ENCODE measurements at places on chromosomes 1 and 21.
A peak's percentile ranks its signal among the peaks of the same experiment; 100 is the strongest.

- H3K27me3 ChIP-seq = no peaks in the 10 kb centered on the region
- no peak overlapping the region for H3K27ac ChIP-seq
- no peaks in the 10 kb centered on the region for H3K36me3 ChIP-seq
- no peaks in the 10 kb centered on the region for H3K4me1 ChIP-seq
- no peak for DNase-seq
These were observed 1153.9 kb upstream of the NCAM2 start for GRCh38 chr21:19844334-19844733.

DNA sequence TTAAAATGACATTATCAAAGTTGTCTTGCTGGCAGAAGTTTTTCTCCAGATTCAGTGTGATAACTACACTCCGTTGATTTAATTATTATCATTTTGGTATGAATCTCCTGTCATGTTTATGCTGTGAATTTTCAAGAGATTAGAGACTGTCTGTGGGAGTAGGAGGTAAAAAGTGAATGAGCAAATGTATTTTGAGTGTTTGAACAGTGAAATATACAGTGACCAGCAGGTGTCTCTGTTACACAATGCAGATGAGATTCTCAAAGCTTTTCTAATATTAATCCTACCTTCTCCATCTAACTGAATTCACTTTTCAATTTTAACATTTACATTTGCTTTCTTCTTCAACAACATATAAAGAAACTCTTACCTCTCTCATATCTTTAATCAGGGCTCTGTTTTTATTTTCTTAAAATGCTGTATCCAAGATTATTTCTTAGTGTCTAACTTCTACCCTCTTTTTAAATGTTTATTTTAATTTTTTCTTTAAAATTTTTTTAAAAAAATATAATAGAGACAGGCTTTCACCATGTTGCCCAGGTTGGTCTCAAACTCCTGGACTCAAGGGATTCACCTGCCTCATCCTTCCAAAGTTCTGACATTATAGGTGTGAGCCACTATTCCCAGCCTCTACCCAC, 20.9 kb upstream of the HSPA13 start:
- H3K27ac ChIP-seq = no peak overlapping the region
- H3K27me3 ChIP-seq = no peaks in the 10 kb centered on the region
- H3K4me1 ChIP-seq = peaks cover 8% of the 10 kb centered on the region
- no peaks in the 10 kb centered on the region for H3K36me3 ChIP-seq

GRCh38 chr1:226001963-226002666, 3.0 kb upstream of the SDE2 start:
- DNase-seq = peak; percentile 90
- no peaks in the 10 kb centered on the region for H3K27me3 ChIP-seq
- H3K4me3 ChIP-seq = peak overlapping the region; percentile 32
- no peaks in the 10 kb centered on the region for H3K36me3 ChIP-seq
- peaks cover 49% of the 10 kb centered on the region for H3K4me1 ChIP-seq

- H3K4me3 ChIP-seq = no peak overlapping the region
- no peaks in the 10 kb centered on the region for H3K27me3 ChIP-seq
- H3K27ac ChIP-seq = no peak overlapping the region
- H3K36me3 ChIP-seq = no peaks in the 10 kb centered on the region
- no peak for DNase-seq
These were observed 159.1 kb downstream of the LHX8 start for GRCh38 chr1:75293270-75293669.

DNA sequence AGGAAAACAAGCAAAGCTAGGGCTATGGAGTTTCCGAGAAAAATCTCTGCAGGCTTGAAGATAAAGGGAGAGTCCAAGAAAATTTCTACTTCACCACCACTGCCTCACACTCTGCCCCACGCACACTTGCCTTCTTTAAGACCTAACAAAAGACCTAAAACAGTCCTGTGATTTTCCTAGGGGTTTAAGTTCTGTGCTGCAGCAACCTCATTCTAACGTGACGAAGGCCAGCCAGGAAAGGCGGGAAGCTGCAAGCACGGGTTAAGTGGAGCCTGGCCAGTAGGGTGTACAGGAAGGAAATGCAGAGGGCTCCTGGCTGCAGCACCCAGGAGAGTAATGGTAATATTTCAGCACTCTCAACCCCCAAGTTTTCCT, 1.5 kb downstream of the SPATA6 start:
- DNase-seq = no peak
- no peak overlapping the region for H3K27ac ChIP-seq
- H3K4me1 ChIP-seq = peaks cover 30% of the 10 kb centered on the region
- H3K27me3 ChIP-seq = no peaks in the 10 kb centered on the region

- no peak overlapping the region for H3K27ac ChIP-seq
- no peak overlapping the region for H3K4me3 ChIP-seq
These were observed 3.1 kb upstream of the BLACAT1 start for GRCh38 chr1:205458777-205459566.

- peak overlapping the region; percentile 73 for H3K27ac ChIP-seq
- no peaks in the 10 kb centered on the region for H3K36me3 ChIP-seq
- DNase-seq = peak; percentile 67
- H3K4me1 ChIP-seq = peaks cover 5% of the 10 kb centered on the region
- H3K27me3 ChIP-seq = no peaks in the 10 kb centered on the region
These were observed 32.3 kb downstream of the IVNS1ABP start for GRCh38 chr1:185284533-185285276.

DNA sequence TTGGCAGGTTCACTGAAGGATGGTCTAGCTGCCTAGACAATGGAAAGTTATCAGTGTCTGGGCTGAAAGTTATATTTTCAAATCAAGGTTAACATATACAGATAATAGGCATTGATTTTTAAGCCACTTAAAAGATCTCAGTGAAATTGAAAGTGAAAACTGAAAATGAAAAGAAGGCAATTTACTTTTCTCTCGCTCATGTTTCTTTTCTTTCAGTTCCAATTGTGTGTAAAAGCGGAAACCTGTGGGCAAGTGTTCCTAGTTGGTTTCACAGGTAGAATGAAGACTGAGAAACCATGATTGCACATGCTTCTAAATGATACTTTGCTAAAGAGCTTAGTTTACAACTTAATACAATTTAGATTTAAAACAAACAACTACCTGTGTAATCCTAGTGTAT, 383.7 kb downstream of the ZP4 start:
- no peaks in the 10 kb centered on the region for H3K4me1 ChIP-seq
- H3K36me3 ChIP-seq = no peaks in the 10 kb centered on the region
- H3K27ac ChIP-seq = no peak overlapping the region
- no peak for DNase-seq
- H3K4me3 ChIP-seq = no peak overlapping the region
- no peaks in the 10 kb centered on the region for H3K27me3 ChIP-seq

DNA sequence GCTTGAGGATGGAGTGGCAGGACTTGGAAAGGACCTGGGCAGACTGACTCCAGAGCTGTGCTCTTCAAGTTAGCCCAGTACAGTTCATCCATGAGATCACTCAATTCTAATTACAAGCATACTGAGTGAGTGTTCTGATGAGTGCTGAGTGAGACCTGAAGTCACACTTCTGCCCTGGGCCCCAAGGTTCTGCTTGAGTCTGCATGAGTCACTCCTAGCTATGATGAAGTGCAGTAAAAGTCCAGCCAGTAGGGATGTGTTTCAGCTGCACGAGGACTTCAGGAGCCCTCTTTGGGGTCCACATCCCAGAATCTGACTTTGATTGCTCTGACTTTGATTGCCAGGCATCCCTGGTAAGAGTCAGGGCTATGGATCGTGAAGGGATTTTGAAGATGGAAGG, 35.8 kb downstream of the PLEKHA6 start:
- no peaks in the 10 kb centered on the region for H3K27me3 ChIP-seq
- H3K4me3 ChIP-seq = no peak overlapping the region
- DNase-seq = peak; percentile 43
- H3K36me3 ChIP-seq = no peaks in the 10 kb centered on the region
- H3K4me1 ChIP-seq = peaks cover 12% of the 10 kb centered on the region
- no peak overlapping the region for H3K27ac ChIP-seq

DNA sequence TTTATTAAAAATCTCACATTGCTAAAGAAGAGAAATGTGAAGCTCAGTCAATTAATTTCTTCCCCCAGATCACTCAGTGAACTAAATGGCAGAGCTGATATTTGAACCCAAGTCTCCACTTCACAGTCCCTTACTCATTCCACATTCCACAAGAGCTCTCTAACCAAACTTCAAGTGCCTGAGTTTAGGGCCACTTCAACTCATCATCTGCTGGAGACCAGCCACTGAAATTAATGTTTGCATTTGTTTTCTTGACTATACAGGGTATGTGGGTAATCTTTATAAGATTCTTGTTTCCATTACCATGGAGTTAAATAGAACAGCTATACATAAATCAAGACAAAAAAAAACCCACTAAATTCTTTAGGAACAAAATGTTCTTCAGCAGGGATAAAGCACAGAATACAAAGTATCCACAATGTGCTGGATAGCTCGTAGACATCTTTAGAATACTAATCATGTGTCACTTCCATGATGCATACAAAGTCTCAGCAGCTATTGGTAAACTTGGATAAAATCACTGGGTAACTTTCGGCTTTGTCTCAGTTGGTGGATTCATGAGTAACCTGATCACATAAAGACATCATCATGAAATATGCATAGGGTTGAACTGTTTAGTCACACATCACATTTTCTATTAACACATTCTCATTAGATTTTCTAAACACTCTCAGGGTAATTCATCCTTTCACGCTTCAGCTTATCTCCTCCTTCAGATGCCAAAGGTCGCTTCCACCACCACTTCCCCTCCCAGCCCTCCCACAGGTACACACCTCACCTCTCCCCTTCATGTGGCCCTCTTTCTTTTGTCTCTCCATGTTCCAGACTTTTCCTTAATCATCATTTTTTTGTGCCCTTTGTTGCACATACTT, 89.8 kb downstream of the LRRC53 start:
- H3K27me3 ChIP-seq = no peaks in the 10 kb centered on the region
- H3K36me3 ChIP-seq = no peaks in the 10 kb centered on the region
- no peaks in the 10 kb centered on the region for H3K4me1 ChIP-seq
- no peak overlapping the region for H3K4me3 ChIP-seq

GRCh38 chr1:19622204-19622603, 21.9 kb upstream of the NBL1 start:
- no peak overlapping the region for H3K4me3 ChIP-seq
- no peaks in the 10 kb centered on the region for H3K27me3 ChIP-seq
- DNase-seq = no peak
- H3K27ac ChIP-seq = no peak overlapping the region
- no peaks in the 10 kb centered on the region for H3K4me1 ChIP-seq
